ENCODE measurements at places on chromosomes 6 and 20. TPM values are rescaled to one million over a fixed set of nuclear protein-coding genes. Genes with fewer than 3 reads are reported as not detected.

The PNPLA1 gene
- polyA plus RNA-seq, result 2.2 TPM

The UNC93A gene
- not detected for polyA plus RNA-seq

The PRDM13 gene
- polyA plus RNA-seq, result not detected

The ETV7 gene
- 2.6 TPM for polyA plus RNA-seq

The XKR7 gene
- not detected for polyA plus RNA-seq

The SYTL3 gene
- polyA plus RNA-seq, result 3.4 TPM

The MEI4 gene
- polyA plus RNA-seq, result not detected

The TRIM10 gene
- not detected for polyA plus RNA-seq

The PROKR2 gene
- polyA plus RNA-seq, result not detected

The PRR18 gene
- polyA plus RNA-seq, result not detected

The EGFL8 gene
- 16.6 TPM for polyA plus RNA-seq

The RBM24 gene
- 1.6 TPM for polyA plus RNA-seq

The SLC2A4RG gene
- 76.9 TPM for polyA plus RNA-seq

The ERGIC3 gene
- 227 TPM for polyA plus RNA-seq

The UBE2C gene
- polyA plus RNA-seq, result 13.1 TPM

The MYH7B gene
- polyA plus RNA-seq, result 0.68 TPM

The BNIP5 gene
- 3.8 TPM for polyA plus RNA-seq

The SYNDIG1 gene
- polyA plus RNA-seq, result 0.53 TPM

The PREX1 gene
- 5.2 TPM for polyA plus RNA-seq

The NOX3 gene
- not detected for polyA plus RNA-seq

The ELOVL2 gene
- not detected for polyA plus RNA-seq

The IP6K3 gene
- 3.4 TPM for polyA plus RNA-seq

The SMLR1 gene
- polyA plus RNA-seq, result not detected

The TTPAL gene
- polyA plus RNA-seq, result 4.2 TPM

The MANEA gene
- polyA plus RNA-seq, result 2.9 TPM

The TFAP2C gene
- polyA plus RNA-seq, result 0.12 TPM

The RAET1E gene
- polyA plus RNA-seq, result 0.19 TPM

The NR2E1 gene
- not detected for polyA plus RNA-seq

The ASIP gene
- polyA plus RNA-seq, result not detected

The CRISP3 gene
- not detected for polyA plus RNA-seq

The GGTLC1 gene
- polyA plus RNA-seq, result not detected

The GRM1 gene
- not detected for polyA plus RNA-seq

The HSPA1L gene
- 0.46 TPM for polyA plus RNA-seq

The SNAP91 gene
- 0.15 TPM for polyA plus RNA-seq

The SAMD3 gene
- 0.50 TPM for polyA plus RNA-seq

The TCP11 gene
- 0.25 TPM for polyA plus RNA-seq

The OOEP gene
- 0.18 TPM for polyA plus RNA-seq

The EMILIN3 gene
- polyA plus RNA-seq, result not detected

The TINAG gene
- not detected for polyA plus RNA-seq

The SERPINB1 gene
- polyA plus RNA-seq, result 129 TPM

The HTR1E gene
- 0.68 TPM for polyA plus RNA-seq

The NTSR1 gene
- polyA plus RNA-seq, result 0.06 TPM

The SOBP gene
- 3.1 TPM for polyA plus RNA-seq

The CHRNA4 gene
- polyA plus RNA-seq, result 0.15 TPM

The FRK gene
- polyA plus RNA-seq, result 1.8 TPM

The CLDN20 gene
- polyA plus RNA-seq, result not detected

The TRIM40 gene
- not detected for polyA plus RNA-seq

The AHCY gene
- 91.7 TPM for polyA plus RNA-seq

The ABHD16A gene
- 15.1 TPM for polyA plus RNA-seq
